Activated naive CD4-positive, alpha-beta T cell treated with anti-CD3 and anti-CD28 coated beads, Interleukin-2, amount 50 U/mL, for 16 hours (primary cell): ENCODE measurements at places on chromosomes 1 and 21.
A peak's percentile ranks its signal among the peaks of the same experiment; 100 is the strongest.

DNA sequence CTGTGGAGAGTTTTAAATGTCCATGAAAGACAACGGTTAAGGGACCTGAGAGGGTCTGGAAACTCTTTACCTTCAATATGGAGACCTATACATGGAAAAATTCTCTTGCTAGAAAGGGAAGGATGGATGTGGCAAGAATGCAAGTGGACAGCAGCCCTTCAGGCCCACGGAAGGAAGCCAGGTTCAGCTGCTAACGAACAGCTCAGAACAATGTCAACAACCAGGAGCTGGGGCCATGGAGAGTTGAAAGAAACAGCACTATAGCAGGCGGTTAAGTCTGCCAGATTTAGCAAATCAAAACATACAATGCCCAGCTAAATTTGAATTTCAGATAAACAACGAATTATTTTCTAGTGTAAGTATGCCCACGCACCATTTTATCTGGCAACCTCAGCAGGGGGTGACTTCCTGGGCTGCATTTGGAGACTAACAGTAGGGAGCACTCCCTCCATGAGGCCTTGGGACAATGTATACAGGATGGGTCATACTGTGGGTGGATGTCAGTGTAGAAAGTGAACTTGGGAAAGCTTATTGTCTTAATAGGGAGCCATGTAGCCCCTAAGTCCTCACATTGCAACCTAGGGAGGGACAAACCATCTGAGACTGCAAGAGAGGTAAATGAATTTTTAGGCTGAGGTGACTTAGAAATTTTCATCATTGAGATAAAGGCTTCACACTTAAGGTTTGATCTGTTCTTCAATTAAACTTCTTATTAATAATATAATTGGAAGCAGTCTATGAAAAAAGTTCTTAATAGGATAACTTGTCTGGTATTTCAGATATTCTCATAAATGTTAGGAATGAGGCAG lies 7.8 kb upstream of the H3-3A start:
- DNase-seq = no peak

DNA sequence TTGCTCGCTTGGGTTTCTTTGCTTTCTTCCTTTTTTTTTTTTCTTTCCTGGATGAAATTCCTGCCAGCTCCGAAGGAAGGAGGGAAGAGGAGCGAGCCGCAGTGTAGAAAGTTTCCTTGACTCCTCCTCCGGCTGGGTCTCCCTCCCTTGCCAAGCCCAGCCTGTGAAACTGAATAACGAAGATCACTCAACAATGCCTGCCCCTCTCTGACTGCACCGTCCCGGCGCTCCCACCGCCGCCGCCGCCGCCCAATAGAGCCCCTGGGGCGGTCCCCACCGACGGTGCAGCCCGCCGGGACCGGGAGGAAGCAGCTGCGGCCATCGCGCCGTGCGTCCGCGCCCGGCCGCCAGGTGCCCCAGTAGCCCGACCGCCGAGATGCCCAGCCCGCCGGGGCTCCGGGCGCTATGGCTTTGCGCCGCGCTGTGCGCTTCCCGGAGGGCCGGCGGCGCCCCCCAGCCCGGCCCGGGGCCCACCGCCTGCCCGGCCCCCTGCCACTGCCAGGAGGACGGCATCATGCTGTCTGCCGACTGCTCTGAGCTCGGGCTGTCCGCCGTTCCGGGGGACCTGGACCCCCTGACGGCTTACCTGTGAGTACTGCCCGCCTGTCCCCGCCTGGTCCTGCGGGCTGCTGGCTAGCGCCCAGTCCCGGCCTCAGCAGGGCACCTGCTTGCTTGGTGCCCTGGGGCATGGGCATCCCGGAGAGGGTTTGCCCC lies at the start of gene LGR6:
TSS of gene LGR6 (plus strand) at position 186 of the 714 bp plus-strand sequence. CDS start at position 377, 191 bp downstream.
- DNase-seq = no peak

DNA sequence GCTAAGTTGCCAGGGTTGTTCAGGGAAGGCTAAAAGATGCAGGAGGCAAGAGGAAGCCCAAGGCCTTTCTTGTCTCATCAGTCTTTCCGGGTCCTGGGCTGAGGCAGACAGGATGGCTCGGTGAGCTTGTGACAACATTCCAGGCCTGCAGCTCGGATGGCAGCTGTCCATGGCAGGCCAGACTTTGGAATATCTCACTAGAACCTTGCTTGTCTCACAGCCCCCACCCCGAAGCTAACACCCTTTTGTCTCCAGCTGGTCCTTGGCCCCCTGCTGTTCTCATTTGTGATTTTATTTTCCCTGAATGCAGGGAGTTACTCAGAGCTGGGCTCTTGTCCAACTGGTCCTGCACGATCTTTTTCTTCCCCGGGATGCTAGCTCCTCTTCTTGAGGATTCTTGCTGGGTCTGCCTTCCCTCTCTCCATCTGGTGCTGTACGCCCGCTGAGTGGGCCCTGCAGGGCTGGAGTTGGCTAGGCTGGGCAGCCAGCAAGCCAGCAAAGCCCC lies 477.2 kb upstream of the CAMK1G start:
- DNase-seq = no peak

DNA sequence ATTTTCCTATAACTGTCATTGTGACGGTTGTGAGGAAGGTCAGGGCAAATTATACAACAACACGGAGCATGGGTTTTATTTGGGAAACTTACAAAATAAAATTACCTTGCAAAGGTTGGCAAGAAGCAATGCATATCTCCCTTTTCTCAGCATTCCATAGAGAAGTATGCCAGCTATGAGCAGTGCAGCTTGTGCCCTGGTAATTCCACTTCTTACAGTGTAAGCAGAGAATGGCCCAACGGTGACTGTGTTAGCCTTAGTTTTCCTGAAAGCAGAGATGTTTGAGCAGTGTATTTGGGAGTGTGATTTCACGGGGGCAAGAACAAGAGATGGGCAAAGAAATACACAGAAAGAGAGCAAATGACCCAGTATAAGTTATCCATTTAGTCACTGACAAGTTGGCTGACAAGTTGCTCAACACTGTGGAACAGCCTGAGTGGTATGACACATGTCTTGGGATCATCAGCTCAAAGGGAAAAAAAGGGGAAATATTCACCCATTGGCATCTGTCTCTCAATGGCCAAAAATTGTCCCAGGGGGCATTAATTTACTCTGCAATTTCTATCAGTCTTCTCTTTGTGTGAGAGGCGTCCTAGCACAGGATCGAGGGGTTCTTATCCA lies 210.9 kb upstream of the NRIP1 start:
- no peak for DNase-seq

DNA sequence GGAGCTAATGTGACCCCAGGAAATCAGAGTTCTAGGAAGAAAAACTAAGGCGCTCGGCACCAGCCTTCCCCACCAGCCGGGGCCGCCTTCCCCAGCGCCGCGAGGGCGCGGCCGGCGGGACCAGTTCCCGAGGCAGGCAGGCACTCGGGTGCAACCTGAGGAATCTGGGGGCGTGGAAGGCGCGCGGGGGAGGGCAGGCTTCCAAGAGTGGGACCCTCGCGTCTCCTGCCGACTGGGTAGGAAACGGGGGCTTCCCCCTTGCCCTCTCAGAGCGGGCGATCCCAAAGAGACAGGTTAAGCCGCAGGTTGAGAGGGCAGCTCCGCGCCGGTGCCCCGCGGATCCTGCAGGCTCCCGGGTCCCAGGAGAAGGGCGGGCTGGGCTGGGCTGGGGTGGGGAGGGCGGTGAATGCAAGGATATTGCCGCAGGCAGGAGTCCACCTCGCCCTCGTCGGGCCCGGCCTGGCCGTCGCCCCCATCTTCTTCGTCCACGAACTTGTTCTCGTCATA lies 431 bp downstream of the ARPC5 start:
- peak; percentile 16 for DNase-seq
